ENCODE measurements at places on chromosomes 2 and 18.
A peak's percentile ranks its signal among the peaks of the same experiment; 100 is the strongest.

- DNase-seq, result no peak
Measured at GRCh38 chr2:166361351-166362153, 14.2 kb downstream of the SCN9A start.

DNA sequence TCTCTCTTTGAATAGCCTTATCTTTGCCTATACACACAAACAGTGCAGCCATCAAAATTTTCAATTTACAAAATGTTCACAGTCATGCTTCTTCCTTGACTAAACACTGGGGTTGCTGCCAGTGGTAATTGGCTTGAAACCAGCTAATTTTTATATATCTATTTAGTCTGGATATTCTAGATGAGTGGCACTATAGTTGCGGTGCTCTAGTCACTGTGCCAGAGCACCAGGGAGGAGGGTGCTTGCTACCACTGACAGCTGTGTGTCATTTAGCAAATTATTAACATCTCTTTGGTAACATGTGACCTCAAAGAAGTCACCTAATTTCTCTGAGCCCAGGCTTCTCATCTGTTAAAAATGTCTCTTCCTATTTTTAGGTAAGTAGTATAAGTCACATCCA, 130.4 kb downstream of the MEIS1 start:
- peak; percentile 14 for DNase-seq

DNA sequence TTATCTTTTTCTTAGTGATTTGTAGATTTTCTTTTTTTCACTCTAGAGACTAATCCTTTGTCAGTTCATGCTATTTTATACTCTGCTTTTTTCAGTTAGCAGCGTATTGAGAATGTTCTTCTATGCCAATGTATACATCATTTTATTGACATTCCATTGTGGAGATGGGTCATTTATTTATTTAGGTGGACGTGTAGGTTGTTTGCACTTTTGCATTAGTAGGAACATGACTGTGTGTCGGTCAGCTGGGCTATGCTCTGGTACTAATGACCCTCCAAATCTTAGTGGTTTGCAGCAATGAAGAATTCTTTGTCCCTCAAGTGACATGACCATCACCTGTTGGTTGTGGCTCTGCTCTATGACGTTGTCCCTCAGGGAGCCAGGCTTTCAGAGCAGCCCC, 33.6 kb downstream of the HPCAL1 start:
- DNase-seq, result no peak

DNA sequence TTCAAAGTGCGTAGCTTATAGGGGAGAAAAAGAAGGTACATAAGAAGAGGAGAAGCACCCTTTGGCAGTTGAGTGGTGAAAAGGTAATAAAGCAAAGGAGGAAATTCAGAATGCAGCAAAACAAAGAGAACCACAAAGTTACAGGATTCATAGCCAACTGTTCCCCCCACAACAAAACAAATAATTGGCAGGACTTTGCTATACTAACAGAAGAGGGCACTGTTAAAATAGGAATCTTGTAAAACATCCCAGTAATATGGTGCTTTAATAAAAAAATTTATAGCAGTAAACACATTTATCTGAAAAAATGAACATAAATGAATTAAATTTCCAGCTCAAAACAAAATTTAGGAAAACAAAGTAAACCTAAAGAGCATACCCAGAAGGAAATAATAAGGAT, 42.3 kb downstream of the R3HDM1 start:
- no peak for DNase-seq

DNA sequence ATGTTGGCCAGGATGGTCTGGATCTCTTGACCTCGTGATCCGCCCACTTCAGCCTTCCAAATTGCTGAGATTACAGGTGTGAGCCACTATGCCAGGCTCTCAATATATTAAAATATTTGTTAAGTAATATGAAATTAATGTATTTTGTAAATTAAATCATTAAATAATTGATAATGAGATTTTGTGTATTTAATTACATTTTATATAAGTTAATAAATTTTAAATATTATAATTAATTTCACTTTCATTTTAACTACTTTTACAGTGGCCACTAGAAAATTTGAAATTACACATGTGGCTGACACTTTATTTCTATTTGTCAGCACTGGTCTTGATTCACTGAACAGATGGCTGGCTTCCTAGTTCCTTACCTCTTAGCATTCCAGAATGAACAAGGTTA, 102.6 kb downstream of the DPP10 start:
- no peak for DNase-seq

DNA sequence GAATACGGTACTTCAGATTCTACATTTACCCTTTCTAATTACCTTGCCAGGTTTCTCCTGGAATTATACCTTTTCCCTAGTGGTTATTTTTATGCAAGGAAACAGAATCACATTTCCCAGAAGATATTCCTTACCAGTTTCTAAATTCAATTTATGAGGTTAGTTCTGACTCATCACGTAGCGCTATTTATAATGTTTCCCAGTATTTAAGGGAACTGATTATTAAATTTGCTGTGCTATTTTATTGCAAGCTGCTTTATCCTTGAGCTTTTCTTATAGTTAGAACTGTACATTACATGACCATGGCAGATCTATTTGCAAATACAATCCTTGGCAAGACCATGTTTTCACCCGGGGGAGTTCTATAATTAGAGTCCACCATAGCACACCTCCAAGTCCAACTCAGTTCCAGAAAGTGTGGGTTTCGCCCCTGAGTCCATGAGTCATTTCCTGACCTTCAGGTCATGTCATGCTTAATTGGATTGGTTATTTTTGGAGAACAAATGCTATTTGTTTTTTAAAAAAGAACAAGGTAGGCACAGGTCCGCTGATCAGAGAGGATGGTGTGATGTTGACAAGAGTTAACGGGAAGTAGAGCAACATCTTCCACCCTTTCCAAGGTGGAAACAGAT, 126.6 kb downstream of the ZNF532 start:
- no peak for DNase-seq

DNA sequence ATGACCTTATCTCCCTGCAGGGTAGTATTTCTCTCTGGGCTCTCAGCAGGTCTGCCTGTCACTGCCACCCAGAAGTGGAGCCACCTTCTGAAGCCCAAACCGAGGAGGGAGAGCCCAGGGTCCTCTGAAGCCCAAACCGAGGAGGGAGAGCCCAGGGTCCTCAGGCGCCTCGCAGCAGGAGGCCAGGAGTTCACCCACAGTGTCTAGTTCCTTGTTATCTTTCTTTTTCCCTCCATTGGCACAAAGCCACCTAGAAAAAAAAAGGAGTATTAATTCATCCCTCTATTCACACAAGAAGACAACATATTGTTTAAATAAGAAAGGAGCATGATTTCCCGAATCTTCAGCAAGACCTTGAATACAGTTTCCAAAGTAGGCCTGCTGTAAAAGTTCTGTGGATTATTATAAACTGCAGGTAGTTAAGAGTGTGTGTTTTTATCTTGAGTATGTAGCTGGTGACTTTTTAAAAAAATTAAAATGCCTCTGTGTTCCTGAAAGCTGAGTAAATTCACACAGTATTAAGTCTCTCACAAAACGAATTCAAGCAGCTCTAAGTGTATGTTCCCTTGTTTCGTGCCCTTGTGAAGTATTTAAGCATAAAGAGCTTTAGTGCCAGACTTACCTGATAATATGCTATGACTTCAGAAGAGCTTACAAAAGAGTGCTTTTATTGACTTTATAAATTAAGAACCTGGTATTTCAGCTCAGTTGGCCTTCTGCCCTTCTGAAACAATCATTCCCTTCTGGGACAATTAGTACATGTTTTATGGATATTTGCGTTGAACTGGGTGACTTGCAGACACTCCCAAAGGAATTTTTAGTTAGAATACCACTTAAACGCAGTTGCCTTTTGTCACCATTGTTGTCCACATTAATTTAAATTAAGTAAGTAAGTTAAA, 11.7 kb upstream of the GRHL1 start:
- no peak for DNase-seq

- DNase-seq, result no peak
Measured at GRCh38 chr18:7830468-7830867, 263.4 kb downstream of the PTPRM start.
